ENCODE measurements at places on chromosomes 11 and 22.
A peak's percentile ranks its signal among the peaks of the same experiment; 100 is the strongest.

DNA sequence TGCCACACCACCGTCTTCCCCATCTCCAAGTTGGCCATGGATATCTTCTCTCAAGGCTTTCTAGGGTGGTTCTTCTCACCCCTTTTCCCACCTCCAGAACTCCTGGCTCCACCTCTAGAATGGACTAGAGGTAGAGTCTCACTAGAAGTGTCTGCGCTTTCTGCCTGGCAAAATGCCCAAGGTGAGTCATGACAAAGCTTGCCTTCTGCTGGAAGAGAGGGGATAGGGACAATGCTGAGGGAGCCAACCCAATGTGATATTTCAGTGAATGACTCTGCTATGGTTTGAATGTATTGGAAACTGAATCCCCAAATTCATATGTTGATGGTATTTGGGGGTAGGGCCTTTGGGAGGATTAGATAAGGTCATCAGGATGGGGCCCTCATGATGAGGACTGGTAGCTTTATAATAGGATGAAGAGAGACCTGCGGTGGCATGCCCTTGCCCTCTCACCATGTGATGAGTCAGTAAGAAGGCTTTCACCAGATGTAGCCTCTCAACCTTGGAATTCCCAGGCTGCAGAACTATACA is 4.1 kb upstream of the CD82 start:
- DNase-seq = no peak

GRCh38 chr11:134425816-134426536 is 13.9 kb upstream of the B3GAT1 start:
- DNase-seq = no peak

DNA sequence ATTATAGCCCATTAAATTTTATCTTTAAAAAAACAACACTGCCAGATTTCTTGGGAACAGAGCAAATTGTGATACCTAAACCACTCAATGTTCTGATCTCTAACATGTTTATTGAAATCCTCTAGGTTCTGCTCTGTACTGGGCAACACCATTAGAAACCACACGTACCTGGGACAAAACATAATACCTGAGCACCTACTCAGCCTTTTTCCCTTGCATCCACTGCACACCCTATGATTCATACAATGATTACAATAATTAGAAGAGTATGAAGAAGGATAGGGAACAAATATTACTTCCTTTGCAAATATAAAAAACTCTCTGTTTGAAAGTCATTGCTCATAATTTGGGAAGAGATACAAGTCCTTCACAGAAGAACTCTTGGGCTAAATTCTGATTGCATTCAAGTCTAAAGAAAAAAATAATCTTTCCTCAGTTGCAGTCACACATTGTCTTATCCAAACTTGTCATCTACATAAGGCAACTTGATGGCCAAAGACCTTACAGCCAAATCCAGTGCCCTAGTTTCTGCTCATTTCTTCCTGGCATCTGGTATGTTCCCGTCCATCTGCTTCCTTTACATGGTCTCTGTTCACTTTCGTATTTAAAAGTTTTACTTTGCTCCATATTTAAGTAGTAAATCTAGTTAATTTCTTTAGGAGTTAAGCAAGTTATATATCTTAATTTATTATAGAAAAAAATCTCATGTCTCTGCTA is 407.4 kb downstream of the LRRC4C start:
- DNase-seq = no peak

- DNase-seq = no peak
These were observed 25.5 kb upstream of the OSBPL5 start for GRCh38 chr11:3190600-3190999.

- DNase-seq = no peak
These were observed 4.8 kb upstream of the FAM118A start for GRCh38 chr22:45304971-45305370.

DNA sequence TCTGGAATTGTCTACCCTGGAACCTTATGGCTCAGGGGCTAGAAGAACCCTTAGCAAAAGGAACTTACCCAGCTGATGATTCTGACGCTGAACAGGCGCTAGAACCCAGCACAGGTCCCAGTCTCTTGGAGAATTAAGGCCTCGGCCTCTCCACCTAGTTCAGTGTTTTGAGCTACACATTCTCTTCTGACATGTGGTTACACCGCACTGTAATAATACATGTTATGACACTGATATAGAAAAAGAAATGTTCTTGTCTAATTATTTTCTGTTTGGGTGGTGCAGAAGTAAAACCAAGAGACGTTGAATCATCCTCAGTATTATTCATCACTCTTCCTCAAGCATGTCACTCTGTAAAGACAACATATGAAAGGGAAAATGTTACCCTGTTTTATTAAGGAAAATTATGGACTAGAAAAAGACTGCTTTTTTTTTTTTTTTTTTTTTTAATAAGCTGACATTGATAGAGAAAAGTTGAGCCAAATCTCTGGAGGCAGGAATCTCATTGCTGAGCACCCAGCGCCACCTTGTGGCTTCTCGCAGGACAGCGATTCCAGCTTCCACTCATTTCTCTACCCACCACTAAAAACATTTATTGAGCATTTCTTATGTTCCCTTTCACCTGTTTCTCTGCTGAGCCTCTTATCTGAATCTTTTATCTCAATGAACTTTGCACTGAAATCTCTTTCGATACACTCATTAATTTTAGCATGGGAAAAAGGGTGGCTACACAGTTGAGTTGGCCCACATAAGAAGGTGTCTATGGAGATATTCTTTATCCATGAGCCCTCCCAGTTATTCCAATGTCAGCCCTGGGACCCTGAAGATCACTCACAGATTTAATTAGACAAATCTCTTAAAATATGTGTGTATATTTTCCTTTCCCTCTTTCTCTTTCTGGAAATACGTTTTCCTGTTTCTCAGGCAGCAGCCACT is 12.6 kb upstream of the APLNR start:
- DNase-seq = peak; percentile 74

DNA sequence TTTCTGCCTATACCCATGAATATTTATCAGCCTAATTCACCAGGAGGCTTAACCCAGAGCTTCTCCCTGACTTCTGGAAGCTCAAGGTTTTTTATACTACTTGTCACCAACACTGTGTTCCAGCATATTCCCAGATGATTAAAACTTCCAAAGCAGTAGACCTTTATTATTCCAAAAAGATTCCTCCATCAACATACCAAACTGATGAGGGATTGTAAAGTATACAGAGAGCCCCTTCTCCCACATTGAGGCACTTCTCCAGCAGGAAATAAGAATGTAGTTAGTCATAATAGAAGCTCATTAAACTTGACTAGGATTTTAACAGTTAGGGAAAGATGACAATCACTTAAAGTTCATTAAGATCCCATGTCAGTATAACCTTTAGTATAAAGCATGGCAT is 51.4 kb upstream of the CEP126 start:
- DNase-seq = no peak

DNA sequence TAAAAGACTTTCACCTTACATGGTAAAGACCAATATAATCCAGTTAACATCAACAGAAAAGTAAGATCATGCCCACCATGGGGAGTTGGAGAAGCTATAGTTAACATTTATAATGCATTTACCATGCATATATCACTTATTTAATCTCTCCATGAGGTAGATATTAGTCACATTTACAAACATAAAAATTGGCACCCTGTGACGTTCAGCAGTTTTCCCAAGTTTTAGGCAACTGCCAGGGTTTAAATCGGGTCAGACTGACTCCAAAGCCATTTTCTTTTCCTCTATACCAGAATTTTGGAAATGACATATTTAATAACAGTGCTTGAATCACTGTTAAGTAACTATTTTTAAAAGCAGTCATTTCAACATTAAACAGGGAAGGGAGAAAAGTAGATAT is 266.3 kb downstream of the DDX10 start:
- no peak for DNase-seq

GRCh38 chr11:64673279-64673678 is 49.7 kb downstream of the NRXN2 start:
- no peak for DNase-seq
